NAMALWA (cell line): ENCODE measurements at places on chromosomes 4 and X.
A peak's percentile ranks its signal among the peaks of the same experiment; 100 is the strongest.

- no peak for DNase-seq
These were observed 95.8 kb upstream of the GEMIN8 start for GRCh38 chrX:14125462-14125861.

GRCh38 chr4:100284129-100284880, 94.0 kb upstream of the DDIT4L start:
- DNase-seq, result no peak

- DNase-seq, result no peak
These were observed 172.7 kb upstream of the GIMD1 start for GRCh38 chr4:106541253-106541652.

DNA sequence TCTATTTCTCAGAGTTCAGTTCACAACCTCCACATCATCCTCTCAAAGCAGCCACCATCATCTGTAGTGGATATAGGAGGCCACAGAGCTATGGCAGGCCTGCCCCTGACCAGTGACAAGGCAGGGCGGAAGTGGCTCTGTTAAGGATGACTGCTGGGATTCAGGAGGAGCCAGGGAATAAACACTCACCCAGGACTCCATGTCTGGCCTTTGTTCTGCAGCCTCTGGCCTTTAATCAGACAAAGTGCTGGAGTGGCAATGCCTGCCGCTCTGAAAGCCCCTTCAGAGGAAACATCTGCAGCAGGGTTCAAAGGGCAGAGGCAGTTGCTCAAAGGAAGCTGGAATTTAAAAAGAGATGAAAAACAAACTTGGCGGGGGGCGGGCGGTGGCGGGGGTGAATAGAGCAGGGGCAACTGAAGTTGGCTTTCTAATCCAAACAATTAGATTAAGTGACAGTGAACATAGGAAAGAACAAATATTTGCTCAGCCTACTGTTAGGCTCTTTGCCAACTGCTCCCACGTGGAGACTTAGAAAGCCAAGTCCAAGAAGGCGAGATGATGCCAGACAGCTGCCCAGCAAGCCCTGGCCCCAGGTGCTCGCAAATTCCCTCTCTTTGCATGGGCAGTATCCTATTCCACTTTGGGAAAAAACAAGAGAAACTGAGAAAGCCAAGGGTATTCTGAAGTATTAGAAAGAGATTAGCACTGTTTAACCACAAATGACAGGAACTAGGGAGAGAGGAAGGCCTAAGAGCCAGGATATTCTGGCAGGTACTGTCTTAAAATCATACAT, 5.5 kb downstream of the MPP1 start:
- no peak for DNase-seq

GRCh38 chr4:32485956-32486355, 1765.8 kb downstream of the PCDH7 start:
- no peak for DNase-seq

GRCh38 chrX:15549189-15550012, 48.8 kb downstream of the BMX start:
- DNase-seq, result no peak

- no peak for DNase-seq
These were observed 83.6 kb downstream of the PPP1R2C start for GRCh38 chrX:42694260-42694815.

- DNase-seq, result no peak
These were observed 28.0 kb upstream of the TMEM150C start for GRCh38 chr4:82589756-82590155.

GRCh38 chr4:182400081-182400480, 156.9 kb downstream of the TENM3 start:
- DNase-seq, result no peak

- DNase-seq, result no peak
These were observed 984.0 kb upstream of the TENM3 start for GRCh38 chr4:181259081-181259709.

- DNase-seq, result no peak
These were observed 231.1 kb downstream of the STPG2 start for GRCh38 chr4:97912156-97912555.

GRCh38 chrX:64377753-64378152, 17.5 kb downstream of the MTMR8 start:
- no peak for DNase-seq

GRCh38 chr4:37858872-37859271, 32.0 kb upstream of the TBC1D1 start:
- no peak for DNase-seq

GRCh38 chrX:68874076-68874475, 45.3 kb downstream of the EFNB1 start:
- DNase-seq, result no peak

DNA sequence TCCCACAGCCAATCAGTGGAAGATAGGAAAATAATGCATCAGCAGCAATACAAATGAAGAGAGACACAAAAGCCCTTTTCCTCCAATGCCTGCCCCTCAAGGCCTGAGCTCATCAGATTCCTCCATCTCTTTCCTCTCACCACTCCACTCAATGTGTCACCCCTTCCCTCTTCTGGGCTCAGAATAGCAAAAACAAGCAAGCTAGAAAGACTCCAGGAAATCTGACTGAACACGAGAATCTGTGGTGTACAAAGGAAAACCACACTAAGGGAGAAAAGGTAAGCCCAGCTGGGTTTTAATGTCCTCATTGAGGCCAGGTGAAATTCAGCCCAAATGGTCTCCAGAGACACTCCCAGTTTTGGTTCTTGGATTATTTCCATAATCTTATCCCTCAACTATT, 46.3 kb downstream of the ARHGEF9 start:
- no peak for DNase-seq

DNA sequence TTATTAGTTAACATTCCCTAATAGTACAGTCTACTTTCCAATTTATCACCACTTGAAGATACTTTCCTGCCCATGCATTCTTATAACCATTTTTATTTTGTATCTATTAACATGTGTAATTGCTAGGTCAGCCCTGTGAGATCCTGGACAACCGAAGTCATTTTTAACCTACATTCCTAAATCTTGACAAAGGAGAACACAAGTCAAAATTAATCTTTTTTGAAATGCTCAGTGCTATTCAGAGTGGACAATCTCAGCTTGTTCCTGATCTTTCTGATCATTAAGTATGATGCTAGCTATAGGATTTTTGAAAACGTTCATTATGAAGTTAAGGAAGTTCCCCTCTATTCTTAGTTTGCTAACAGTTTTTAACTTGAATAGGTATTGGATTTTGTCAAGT, 37.5 kb downstream of the ANXA10 start:
- no peak for DNase-seq

DNA sequence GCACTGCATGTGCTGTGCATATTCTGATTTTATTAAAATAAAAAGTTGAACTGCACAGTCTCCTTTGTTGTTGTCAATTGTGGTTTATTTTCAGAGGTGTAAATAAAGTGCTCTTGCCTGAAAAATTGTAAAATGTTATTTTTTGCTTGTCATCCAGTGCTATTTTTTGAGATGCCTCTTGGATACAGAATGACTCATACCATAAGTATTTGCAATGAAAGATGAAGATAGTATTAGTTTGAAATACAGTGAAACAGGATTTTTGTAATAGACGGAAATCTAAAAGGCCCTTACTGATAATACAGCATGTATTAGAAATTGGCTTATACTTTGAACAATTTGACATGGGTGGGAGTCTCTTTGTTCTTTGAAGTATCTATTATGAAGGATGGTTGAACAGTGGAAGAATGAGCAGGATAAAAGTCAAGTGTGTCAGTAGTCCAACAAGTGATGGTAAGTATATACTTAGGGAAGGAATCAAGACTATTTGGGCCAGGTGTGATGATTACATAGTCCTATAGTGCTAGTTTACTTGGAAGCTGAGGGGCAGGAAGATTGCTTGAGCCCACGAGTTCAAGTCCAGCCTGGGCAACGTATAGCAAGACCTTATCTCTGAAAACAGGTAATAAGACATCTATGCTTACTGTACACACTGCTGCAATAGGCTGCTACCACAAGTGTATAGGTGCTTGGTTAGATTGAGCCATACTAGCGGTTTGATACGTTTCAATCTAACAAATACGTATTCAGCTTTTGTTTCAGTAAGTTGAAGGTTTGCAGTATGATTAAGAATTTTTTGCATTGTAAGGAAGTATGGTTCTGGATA, 16.4 kb downstream of the DDX3X start:
- peak; percentile 42 for DNase-seq

DNA sequence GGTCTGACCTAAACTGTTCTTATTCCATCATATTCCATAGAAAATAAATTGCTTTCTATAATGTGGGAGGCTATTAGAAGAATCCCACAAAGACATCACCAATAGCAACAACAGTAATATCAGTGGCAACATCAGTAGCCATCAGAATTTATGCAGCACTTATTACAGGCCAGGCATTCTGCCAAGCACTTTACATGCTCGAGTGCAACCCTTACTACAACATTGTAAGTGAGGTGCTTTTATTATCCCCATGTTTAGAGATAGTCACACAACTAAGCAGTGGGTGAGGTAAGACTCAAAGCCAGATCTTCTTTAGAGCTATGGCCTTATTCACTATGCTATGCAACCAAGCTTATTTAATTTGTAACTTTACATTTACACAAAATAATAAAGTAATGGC, 317.1 kb upstream of the BMP3 start:
- DNase-seq, result no peak

DNA sequence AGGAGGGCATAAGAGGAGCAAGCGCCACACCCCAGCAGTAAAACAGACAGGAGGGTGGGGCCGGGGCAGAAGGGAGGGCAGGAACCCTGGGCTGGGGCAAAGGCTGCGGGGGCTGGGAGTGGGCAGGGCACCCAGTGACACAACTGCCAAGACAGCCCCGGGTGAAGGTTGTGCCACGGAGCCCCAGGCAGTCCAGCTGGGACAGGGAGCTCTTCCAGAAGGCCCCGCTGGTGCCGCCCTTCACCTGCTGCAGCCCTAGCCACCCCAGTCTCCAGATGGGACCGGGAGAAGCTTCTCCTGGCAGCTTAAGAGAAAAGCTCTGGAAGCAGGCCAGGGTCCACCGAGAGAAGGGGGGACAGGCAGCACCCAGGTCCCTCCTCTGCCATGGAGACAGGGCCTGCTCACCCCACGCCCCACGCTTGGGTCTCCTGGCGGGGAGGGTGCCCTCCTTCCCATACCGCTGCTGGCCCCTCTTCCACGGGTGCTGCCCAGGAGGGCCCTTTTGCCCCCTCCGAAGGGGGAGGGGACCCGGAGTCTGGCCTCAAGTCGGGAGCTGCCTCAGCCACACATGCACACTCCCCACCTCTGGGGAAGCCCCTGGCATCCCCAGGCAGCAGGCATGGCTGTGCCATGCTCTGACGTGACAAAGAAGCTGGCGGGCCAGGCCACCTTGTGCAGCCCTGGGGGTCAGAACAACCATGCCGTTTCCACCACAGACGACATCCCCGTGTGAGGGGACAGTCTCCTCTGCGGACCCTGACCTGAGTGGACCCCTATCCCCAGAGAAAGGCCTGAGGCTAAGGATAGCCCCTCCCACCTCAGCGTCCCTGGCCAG, 1.5 kb downstream of the DGKQ start:
- no peak for DNase-seq

- DNase-seq, result no peak
These were observed 880 bp downstream of the UNC5C start for GRCh38 chr4:95547715-95548471.

- DNase-seq, result no peak
These were observed at the start of gene TRPC3 for GRCh38 chr4:121951521-121952110. Gene TRPC3 (minus strand): TSS chr4:121952060. CDS start chr4:121951680, 380 bp downstream.

DNA sequence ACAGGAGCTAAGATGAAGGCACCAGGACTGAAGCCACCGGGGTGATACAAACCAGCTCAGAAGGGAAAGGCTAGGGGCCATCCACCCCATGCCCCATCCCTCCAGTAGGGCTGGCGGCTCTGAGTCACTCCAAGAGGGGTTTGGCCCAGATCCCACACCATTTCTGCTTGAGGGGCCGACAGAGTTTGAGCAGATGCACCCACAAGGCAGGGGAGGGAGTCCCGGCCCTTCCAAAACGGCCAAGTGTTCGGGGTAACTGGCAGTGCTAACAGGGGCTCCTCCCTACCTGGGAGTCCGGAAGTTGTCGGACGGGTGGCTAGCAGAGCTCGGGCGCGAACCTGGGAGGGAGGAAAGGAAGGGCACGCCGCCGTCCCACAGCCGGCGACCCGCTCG, 412 bp downstream of the SLC10A3 start:
- peak; percentile 31 for DNase-seq

DNA sequence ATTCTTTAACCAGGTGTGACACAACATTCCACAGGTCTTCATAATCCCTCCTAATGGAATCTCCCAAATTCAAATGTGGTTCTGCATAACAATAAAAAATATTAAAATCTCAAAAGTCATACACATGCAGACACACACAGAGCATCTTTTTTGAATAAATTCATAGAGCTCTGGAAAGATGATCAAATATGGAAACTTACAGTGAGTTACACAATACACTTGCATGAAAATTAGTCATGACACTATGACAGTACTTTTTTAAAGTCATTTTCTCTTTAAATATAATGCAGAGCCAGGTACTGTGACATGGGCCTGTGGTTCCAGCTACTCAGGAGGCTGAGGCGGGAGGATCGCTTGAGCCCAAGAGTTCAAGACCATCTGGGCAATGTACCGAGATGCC, 38.9 kb downstream of the DDX60L start:
- DNase-seq, result no peak

DNA sequence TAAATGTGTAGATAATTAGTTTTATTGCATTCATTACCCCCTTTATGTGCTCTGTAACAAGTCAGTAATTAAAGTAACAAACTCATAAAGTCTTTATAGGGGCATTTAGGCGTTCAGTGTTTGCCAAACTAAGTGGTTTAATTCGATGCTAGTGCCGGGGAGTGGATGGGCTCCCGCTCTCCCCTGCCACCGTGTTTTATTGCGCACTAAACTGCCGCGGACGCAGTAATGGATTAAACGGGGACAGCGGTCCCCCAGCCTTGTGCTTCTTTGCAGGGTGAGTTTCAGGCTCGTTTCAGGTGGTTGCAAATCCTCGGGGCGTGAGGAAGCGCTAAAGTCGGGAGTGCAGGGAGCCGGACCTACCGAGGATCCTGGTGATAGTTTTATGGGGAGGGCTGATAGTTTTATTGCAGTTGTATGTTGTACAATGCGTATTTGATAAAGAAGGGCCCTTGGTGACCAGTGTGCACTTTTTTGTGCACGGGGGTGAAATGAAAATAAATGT, 1.6 kb upstream of the PHOX2B start:
- DNase-seq, result no peak

GRCh38 chr4:110668463-110669235, 45.8 kb upstream of the PITX2 start:
- DNase-seq, result no peak
